ENCODE measurements at places on chromosomes 4 and X. TPM values are rescaled to one million over a fixed set of nuclear protein-coding genes. Genes with fewer than 3 reads are reported as not detected.

- DNase-seq = no peak
Observed at GRCh38 chr4:100164808-100165760, 25.2 kb downstream of the DDIT4L start.

DNA sequence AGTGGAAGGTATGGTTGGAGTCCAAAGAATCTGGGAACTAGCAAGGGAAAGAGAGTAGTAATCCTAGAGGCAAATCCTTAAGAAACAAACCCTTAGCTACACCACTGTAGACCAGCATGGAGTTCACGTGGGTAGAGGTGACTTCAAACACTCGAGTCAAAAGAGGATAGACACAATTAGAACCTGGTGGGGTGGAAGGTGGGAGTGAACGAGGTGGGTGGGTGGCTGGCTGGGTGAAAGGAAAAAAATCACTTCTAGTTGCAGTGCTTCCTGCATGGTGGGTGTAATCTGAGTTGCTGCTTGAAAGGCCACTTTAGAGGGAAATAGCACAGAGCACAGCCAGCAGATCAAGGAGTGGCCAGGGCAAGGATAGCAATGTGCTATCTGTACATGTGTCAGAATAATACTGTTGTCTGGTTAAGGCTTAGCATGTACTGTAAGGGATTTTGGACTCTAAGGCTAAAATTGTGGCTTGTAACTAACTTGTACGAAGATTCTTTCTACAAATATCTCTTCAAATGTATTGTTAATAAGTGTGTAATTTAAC, 356.2 kb downstream of the GRIA2 start:
- no peak for DNase-seq

- DNase-seq = no peak
Observed at GRCh38 chr4:14180983-14181601, 553.6 kb upstream of the BOD1L1 start.

Gene NPY2R
- not detected for total RNA-seq

All from activated CD8-positive, alpha-beta T cell treated with anti-CD3 and anti-CD28 coated beads for 36 hours (primary cell).